ENCODE measurements at places on chromosomes 7 and 10.

GRCh38 chr10:124354411-124355382 is 64.0 kb downstream of the OAT start:
- peak; percentile 22 for DNase-seq

- DNase-seq: no peak
Observed at GRCh38 chr10:117363028-117363427, 12.2 kb downstream of the PDZD8 start.

DNA sequence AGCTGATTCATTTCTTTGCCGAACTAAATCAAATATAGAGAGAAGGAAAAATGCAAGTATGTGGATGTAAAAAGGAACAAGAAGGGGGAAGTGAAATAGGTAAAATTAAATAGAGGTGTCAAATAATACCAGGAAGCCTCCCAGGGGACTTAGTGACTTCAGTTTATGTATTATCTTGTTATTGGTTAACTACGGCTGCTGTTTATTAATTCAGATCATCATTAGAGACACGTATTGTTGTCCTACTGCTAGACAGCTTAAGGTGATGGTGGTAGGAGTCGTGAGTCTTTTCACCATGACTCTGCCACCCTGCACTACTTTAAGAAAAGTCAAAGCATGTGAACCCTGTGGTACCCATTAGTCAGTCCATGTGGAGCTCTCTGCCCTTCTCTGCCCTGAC is 289.1 kb downstream of the PRKG1 start:
- DNase-seq: no peak

DNA sequence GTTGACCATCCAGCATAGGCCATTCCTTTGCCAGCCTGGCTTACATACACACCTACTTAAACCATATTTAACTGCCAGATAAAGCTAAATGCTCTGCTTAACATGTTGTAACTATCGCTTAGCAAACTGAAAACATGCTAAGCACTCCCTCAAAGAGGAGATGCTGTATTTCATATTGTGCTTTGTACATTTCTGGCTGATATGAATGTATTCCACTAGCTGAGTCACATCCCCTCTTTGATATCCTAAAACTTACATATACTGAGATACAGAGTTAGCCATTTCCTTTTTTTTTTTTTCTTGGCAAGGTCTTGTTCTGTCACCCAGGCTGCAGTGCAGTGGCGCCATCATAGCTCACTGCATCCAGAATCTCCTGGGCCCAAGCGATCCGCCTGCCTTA is 99.4 kb downstream of the TPST1 start:
- DNase-seq: no peak

DNA sequence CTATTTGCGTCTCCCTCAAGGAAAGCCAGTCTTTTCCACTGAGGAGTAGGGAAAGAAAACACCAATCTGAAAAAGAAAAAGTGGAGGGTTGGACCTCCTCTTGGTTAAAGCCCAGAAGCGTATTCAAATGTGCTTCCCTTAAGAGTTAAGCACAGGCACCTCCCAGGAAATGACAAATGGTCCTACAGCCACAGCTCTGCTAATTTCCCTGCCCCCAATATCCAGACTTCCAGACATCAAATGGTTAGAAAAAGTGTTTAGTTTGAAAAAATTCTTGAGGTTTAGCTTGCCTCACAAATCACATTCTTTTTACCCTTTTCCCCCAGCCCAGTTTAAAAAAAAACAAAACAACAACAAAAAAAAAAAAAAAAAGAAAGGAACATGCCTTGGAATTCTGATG is 19.0 kb upstream of the COL1A2 start:
- no peak for DNase-seq

- no peak for DNase-seq
Observed at GRCh38 chr10:16505161-16505560, 16.5 kb downstream of the C1QL3 start.

GRCh38 chr10:11546581-11546980 is 64.9 kb downstream of the USP6NL start:
- no peak for DNase-seq

- no peak for DNase-seq
Observed at GRCh38 chr7:82559193-82559805, 115.7 kb upstream of the CACNA2D1 start.
